ENCODE measurements at places on chromosomes 5 and 9.

GRCh38 chr5:147754372-147755122 lies 28.0 kb downstream of the JAKMIP2 start:
- no peak for DNase-seq

DNA sequence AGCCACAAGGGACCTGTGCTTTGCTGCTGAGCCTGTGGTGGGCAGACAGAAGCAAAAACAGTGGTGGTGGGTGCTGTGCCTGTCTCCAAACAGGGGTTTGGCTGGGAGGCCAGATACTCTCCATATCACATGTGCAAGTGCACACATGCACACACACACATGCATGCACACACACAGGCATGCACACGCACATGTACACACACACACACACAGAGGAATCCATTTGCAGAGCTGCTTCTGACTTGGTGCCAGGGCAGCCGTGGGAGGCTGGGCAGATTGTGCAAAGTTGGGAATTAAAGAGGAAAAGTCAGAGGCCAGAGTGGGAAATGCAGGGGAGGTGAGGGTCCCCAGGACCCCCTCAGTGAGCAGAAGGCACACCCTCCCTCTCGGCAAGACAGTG lies 71.3 kb downstream of the NTNG2 start:
- DNase-seq: no peak

- peak; percentile 0 for DNase-seq
These were observed 379.8 kb downstream of the TRIM36 start for GRCh38 chr5:114789773-114790402.

GRCh38 chr9:115210699-115211098 lies 92.7 kb upstream of the TNC start:
- DNase-seq: no peak

GRCh38 chr5:177133096-177133852 lies at the start of gene NSD1:
Gene NSD1 (plus strand): TSS chr5:177133773. CDS start chr5:177135104, 1,331 bp downstream.
- DNase-seq: peak; percentile 80

DNA sequence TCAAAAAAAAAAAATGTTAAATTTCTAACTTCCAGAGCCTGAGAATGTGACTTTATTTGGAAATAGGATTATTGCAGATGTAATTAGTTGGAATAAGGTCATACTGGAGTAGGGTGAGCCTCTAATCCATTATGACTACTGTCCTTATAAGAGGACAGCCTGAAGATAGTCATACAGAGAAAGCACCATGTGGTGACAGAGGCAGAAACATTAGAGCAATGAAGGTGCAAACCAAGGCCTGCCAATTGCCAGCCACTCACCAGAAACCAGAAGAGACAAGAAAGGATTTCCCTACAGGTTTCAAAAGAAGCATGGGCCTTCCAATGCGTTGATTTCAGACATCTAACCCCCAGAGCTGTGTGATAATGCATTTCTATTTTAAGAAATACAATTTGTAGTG lies 659.2 kb upstream of the CHD1 start:
- no peak for DNase-seq

GRCh38 chr5:6543830-6544560 lies 88.8 kb downstream of the NSUN2 start:
- no peak for DNase-seq

- DNase-seq: no peak
These were observed 271.5 kb downstream of the ARRDC3 start for GRCh38 chr5:91111473-91112238.
